ENCODE measurements at places on chromosomes 11 and 22. TPM values are rescaled to one million over a fixed set of nuclear protein-coding genes. Genes with fewer than 3 reads are reported as not detected.

OR10A2 gene
- total RNA-seq, result not detected

FOLR3 gene
- total RNA-seq, result not detected

DNA sequence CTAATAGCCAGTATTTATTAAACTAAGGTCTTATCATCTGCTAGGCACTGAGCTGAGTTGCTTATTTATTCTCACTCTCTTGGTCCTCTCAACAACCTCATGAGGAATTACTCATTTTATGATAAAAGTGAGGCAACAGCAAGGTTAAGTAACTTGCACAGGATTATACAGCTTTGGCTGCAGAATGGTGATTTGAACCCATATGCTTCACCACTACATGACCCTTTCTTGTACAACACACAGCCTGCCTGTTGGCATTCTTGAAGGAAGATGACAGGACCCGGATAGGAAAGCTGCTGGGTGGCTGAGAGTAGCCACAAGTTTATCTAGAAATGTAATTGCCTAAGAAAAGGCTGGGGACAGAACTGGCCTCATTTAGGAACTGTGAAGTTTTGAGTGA, 5.3 kb upstream of the PARVA start:
- DNase-seq, result no peak
- peaks cover 4% of the 10 kb centered on the region for H3K27me3 ChIP-seq
- no peak overlapping the region for H3K27ac ChIP-seq
- no peak overlapping the region for H3K4me3 ChIP-seq
- H3K36me3 ChIP-seq, result no peaks in the 10 kb centered on the region

GRCh38 chr11:92357841-92358240, 133.2 kb downstream of the FAT3 start:
- no peak overlapping the region for H3K4me3 ChIP-seq
- DNase-seq, result no peak
- no peaks in the 10 kb centered on the region for H3K36me3 ChIP-seq
- H3K27ac ChIP-seq, result no peak overlapping the region
- H3K27me3 ChIP-seq, result no peaks in the 10 kb centered on the region
- H3K4me1 ChIP-seq, result peaks cover 3% of the 10 kb centered on the region

GRCh38 chr22:25360891-25361645, 141.6 kb downstream of the CRYBB2 start:
- H3K4me3 ChIP-seq, result no peak overlapping the region
- no peak overlapping the region for H3K27ac ChIP-seq

DNA sequence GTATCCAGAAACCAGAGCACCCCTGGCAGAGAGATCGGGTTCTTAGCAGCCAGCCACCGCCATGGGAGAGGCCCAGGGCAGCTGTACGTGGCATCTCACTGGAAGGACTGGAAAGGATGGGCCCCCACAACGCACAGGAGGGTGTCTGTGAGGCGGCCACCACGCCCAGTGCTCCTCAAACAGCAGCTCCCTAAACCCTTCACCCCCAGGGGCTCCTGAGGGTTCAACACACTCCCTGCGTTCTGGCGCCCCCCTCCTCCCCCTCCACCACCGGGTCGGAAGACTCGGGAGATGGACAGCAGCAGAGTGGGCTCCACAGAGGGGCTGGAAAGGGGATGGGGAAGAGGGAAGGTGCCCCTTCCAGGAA, 1.1 kb downstream of the MAPK12 start:
- H3K27me3 ChIP-seq, result no peaks in the 10 kb centered on the region
- H3K36me3 ChIP-seq, result no peaks in the 10 kb centered on the region
- H3K4me1 ChIP-seq, result no peaks in the 10 kb centered on the region

DNA sequence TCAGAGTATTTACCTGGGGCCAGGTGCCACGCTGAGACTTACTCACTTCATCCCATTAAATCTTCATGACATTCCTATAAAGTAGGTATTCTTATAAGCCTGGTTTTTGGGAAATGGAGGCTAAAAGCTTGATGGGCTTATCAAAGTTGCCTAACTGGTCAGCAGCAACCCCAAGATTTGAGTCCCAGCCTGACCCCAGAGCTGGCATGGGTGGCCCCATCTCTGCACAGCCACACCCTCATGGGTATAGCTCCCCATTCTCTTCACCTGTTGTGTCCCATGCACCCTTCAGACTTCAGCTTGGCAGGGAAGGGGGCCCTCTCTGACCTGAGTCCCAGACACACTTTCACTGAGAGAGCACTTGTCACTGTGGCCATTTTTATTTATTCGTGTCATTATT, 37.4 kb upstream of the TP53I11 start:
- H3K36me3 ChIP-seq, result no peaks in the 10 kb centered on the region
- no peaks in the 10 kb centered on the region for H3K27me3 ChIP-seq
- DNase-seq, result peak; percentile 8
- no peaks in the 10 kb centered on the region for H3K4me1 ChIP-seq
